ENCODE measurements at places on chromosomes 6 and 20. TPM values are rescaled to one million over a fixed set of nuclear protein-coding genes. Genes with fewer than 3 reads are reported as not detected.
A peak's percentile ranks its signal among the peaks of the same experiment; 100 is the strongest.

The RIPOR3 gene
- total RNA-seq = 12.5 TPM

DNA sequence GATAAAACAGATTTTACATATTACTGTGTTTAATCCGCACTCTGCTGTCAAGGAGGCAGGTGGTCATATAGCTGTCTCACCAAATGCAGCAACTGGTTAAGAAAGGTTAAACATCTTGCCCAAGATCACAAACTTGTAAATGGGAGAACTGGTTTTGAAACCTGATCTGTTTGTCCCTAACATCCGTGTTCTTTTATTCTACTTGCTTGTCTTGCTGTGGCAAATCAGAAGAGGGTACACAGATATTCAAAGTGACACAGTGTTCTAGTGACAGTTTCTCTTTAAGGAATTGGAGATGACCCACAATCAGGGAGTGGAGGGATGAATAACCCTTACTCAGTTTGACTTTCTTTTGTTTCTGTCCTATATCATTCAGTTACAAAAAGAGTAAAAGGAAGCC lies 83.0 kb upstream of the SGK1 start:
- peak; percentile 30 for DNase-seq

DNA sequence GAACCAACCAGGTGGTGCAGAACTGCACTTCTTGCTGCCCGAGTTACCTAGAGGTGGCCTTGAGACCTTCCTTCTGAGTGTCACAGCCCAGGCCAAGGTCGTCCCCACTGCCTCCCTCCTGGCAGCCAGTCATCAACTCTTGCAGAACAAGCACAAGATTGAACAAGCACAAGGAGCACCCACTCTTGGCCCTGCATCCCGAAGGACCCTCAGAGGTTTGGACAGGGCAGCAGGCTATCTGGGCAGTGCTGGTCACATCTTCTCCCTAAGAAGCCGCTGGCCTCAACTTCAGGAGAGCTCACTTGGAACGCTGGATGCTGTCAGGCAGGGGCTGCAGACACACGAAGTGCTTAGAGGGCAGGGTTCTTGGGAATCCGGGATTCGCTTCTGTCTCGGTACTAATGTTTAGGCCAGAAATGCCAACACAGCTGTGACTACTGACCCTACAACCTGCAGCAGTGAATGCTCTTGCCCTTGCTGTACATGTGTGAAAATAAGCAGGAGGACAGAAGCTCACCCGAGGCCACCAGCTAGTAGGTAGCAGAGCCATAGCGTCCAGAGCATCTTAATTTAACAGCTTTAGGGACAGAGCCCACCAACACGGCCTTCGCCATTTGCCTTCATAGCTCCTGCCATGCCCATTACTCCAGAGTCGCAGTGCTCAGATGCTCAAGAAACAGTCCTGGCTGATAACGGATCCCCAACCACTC lies 4.0 kb upstream of the ACSS1 start:
- no peak for DNase-seq

DNA sequence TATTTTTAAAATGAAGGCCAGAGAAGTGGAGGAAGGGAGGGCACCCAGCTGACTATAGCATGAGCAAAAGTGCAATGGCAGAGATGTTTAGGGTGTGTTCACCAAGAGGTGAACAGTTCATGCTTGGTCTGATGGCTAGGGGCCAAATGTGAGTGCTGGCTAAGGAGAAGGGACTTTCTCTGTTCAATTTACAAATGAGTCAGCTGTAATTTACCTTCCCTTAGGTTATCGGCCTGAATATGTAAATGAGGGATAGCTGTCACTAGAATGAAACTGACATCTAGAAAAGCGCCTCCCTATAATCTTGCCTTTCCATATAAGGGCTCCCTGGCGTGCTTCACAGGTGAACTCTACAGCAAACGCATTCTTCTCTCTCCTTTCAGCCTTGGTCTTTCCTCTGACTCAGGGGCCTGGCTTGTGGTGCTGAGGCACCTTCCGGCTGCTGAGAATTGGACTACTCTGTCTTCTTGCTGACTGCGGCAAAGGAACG lies 114.7 kb upstream of the BACH2 start:
- DNase-seq = no peak

- DNase-seq = no peak
Observed at GRCh38 chr20:40641202-40641601, 47.8 kb downstream of the MAFB start.

Data from tongue (tissue), 3 donors.